Astrocyte of the spinal cord (primary cell): ENCODE measurements at places on chromosomes 1 and 21.

DNA sequence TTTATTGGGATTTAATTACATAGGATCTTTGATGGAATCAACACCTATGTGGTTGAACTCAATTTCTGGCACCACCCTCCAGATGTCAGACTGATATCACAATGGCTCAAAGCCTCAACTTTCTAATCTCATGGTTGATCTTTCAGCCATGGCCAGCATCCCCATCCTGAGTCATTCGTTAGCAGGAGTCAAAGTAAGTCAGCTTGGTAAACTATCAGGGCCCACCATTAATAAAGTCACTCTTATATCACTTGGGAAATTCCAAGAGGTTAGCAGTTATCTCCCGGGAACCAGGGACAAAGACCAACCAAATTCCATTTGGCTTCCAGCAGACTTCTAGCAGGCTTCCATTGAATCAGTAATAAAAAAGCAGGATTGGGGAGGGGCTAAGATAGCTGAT, 50.7 kb upstream of the TNFSF4 start:
- DNase-seq = no peak

- DNase-seq = no peak
Measured at GRCh38 chr1:111615870-111616715, 3.5 kb upstream of the RAP1A start.

GRCh38 chr21:45611939-45612664, 31.4 kb upstream of the PCBP3 start:
- peak; percentile 83 for DNase-seq

DNA sequence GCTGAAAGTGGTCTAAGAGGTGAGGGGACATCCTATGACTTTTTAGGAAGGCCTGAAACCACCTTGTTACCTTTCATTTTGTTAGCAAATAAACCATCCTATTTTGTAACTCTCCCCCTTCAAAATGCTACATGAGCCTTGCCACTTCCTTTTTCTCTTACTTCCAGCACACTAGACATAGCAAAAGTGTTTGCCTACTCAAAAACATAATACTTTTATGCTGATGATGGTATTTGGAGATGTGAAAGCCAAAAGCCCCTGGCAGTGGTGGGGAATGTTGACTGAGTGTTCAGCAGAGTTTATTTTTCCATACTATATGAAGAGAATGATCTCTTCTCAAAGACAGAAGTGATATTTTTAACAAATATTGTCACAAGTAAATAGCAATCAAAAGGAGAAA, 134.2 kb downstream of the EDEM3 start:
- no peak for DNase-seq

DNA sequence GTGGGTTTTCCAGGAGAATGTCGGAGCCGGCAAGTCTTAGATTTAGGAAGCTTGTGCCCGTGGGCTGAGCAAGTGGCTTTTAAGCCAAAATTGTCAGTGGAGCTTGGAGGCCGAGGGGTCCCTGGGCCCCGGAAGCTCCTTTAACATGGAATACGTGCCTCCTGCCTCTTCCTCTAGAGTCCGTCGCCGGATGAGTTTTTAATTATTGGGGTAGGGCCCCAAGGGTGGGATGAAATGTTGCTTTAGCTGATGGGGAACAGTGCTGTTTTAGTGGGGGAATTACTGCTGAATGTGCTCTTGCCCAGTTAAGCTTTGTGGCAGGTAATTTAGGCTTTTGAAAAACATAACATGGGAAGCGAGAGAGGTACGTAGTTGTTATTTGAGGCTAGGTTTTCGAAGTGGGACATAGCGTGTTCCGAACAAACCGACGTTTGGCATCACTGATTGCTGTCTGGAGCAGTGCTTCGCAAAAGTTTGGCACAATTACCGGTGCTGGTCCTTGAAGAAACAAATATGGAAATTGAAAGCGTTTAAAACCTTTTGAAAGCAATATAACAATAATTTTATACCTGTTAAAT, 786 bp downstream of the RPL5 start:
- DNase-seq = no peak

- DNase-seq = no peak
Measured at GRCh38 chr1:67955591-67955990, 94.8 kb downstream of the DIRAS3 start.

DNA sequence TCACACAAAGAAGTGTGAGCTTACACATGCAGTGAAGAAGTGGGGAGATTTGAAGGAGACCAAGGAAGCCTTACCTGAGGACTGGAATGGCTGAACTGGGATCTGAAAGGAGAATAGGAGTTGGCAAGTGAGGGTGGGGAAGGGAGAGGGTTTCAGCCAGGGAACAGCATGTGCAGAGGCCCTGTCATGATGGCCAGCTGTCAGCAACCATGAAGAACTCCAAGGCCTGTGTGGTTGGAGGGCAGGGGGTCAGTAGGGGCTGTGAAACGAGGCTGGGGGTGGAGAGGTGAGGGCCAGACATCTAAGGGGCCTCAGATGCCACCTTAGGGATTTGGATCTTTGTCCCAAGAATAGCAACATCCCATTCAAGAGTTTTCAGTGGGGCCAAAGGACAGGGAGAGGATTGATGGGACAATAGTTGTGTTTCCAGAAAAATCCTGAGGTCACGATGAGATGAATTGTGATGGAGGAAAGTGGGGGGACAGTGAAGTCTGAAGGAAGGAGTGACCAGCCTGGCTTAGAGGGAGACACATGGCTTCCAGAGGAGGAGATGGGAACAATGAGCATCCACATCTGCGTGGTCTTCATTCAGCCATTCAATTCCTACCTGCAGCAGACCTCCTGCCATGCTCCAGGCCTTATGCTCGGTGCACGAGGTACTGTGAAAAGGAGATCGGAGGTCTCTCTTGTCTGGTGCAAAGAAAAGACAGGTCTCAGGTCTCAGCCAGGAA, 187.6 kb downstream of the MATN1 start:
- no peak for DNase-seq

DNA sequence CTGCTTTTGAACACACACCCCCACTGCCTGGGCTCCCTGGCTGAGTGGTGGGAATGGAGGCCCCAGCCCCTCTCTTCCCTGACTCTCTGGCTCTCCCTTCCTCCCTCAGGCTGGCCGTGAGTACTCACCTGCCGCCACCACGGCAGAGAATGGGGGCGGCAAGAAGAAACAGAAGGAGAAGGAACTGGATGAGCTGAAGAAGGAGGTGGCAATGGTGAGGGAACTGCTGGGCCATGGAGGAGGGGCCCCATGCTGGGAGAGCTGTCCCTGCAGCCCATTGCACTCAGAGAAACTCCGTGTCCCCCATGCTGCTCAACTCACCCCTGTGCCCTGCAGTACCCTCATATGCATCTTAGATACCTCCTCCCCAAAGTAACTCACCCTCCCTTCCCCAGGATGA, 5.2 kb downstream of the ATP1A2 start:
- DNase-seq = no peak
